ENCODE measurements at places on chromosomes 2 and 18.

- no peak for DNase-seq
Measured at GRCh38 chr2:96271995-96272394, 6.0 kb downstream of the CIAO1 start.

DNA sequence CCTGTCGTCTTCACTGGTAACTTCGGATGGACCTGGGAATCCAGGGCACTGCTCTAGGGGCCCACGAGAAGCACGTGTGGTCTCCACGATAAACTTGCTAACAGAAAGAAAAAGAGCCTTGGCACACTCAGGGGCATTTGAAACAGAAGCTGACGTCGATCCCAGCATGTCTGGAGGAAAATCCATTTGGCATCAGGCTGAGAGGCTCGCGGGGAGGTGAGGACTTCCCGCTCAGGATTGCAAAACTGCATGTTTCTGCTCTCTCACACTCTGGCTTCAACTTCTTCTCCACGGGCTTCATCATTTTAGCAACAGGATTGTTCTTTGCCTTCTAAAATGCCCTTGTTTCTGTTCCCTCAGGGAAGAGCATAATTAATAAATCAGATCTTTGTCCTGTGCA lies 181.7 kb upstream of the COPS8 start:
- DNase-seq = no peak

DNA sequence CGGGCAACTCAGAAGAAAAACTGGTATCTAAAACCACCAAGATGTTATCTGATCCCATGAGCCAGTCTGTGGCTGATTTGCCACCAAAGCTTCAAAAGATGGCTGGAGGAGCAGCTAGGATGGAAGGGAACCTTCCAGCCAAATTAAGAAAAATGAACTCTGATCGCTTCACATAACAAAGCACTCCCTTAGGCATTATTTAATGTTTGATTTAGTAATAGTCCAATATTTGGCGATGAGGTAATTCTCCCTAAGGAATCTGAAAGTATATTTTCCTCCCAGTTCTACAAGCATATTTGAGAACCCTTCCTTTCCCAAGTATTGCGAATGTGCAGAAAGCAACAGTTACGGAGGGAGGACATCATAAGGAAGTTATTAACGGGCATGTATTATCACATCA lies 156.6 kb downstream of the KCNJ3 start:
- no peak for DNase-seq

GRCh38 chr2:166545473-166545872 lies 51.4 kb upstream of the SCN7A start:
- no peak for DNase-seq

- DNase-seq = no peak
Measured at GRCh38 chr2:45439788-45440773, 171.0 kb downstream of the SRBD1 start.

DNA sequence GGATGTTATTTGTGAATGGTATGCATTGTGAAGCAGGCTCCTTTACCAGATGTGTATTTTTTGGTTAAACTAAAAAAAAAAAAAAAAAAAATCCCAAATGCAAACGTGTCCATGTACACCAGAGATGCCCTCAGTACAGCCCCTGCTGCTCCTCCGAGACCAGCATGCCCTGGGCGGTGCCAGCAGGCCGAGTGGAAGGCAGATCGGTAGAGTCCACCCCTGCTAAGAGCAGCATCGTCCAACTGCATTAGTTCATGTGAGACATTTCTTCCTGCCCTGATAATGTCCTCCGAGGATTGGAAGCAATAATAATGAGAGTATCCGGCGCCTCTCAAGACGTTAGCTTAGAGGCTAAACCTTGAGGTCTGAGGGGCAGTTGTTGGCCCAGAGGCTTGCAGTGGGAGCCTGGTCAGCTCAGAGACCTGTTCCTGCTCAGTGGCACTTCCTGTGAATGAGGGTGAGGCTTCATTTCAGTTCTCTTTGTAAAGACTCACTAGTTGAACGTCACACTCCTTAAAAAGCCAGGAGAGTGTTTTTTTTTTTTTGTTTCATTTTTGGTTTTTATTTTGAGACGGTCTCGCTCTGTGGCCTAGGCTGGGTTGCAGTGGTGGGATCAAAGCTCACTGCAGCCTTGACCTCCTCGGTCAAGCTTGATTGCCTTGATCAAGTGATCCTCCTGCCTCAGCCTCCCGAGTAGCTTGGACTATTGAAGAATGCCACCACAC lies 5.6 kb downstream of the SLC66A3 start:
- DNase-seq = no peak

DNA sequence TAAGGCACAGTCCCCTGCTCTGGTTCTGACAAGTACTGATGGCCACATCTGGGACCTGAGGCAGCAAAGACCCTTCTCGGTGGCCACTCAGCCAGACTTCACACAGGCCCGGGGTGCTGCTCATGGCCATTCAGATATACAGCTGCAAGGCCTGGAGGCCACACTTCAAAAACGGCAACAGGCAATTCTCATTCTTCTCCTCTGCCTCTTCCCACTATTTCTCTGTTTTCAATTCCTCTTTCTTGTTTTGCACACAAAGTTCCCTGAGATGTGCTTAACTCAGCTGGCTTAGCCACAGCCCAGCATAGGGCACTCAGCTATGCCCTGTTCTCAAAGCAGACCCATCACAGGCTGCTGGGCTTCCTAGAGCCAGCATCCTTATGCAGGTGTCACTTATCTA lies 29.9 kb downstream of the PTPN18 start:
- no peak for DNase-seq

DNA sequence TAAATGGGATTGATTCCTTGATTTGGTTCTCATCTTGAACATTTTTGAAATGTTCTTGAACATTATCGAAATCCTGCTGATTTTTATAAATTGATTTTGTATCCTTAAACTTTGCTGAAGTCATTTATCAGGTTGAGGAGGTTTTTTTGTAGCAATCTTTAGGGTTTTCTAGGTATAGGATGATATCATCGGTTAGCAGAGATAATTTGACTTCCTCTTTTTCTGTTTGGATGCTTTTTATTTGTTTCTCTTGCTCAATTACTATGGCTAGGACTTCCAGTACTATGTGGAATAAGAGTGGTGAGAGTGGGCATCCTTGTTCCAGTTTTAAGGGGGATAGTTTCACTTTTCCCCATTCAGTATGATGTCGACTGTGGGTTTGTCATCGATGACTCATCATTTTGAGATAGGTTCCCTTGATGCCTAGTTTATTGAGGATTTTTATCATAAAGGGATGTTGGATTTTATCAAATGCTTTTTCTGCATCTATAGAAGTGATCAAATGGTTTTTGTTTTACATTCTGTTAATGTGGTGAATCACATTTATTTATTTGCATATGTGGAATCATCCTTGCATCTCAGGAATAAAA lies 201.5 kb upstream of the ZSWIM2 start:
- DNase-seq = no peak
